ENCODE measurements at places on chromosomes 4 and X.

DNA sequence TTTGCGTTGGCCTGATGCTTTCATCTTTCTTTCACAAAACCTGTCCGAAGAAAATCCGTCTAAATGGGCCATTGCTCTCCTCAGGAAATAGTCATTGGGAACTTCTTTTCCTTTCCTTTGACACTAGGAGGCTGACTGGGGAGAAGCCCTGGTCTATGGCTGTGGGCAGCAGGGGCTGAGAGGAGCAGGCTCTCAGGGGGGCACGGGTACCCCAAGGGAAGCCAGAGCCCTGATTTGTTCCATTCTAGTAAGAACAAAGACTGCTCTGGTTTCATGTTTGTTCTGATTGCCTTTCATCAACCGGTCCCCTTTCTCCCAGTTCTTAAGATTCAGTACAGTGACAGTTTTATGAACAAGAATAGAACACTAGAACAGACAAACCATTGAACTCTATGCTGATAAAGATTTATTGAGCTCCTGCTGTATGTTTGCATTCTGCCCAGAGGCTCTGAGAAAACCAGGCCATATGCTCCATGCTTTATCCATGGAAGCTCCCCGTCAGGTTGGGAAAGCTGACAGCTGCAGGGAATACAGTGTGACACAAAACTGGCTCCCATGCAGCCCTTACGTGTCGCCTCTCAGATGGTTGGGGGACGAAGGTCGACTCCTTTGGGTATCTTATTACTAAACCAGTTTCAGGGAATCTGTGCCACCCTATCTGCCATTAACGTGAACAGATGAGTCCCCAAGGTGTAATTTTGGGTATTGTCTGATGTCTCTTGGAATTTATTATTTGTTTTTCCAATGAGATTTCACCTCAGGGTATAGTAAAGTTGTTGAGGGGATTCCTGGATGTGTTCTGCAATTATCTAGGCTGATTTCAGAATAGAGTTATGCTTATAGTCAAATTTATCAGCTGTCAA is 72.4 kb upstream of the MSANTD1 start:
- DNase-seq: no peak

- DNase-seq: no peak
Observed at GRCh38 chr4:168480931-168481611, 779 bp upstream of the DDX60L start.

GRCh38 chrX:36336751-36337150 is 417.2 kb downstream of the CFAP47 start:
- DNase-seq: no peak

- DNase-seq: no peak
Observed at GRCh38 chrX:11580789-11581188, 84.9 kb downstream of the ARHGAP6 start.

GRCh38 chrX:11190745-11191510 is 79.8 kb downstream of the HCCS start:
- DNase-seq: no peak

DNA sequence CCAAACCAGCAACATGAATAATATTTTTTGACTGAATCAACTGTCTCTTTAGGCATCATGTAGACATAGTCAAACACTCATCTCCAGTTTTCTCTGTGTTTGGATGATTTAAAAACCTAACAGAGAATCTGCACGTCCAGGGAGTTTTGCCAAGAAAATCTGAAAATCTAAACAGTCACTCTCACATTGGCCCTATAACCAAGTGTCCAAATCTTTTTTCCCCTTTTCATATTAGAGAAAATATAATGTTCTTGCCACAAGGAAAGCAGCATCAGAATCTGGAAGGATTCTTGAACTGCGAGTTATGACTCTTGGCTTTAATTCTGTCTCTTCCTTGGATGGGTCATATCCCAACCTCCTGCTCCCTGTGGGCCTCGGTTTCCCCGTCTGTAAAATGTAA is 8.8 kb upstream of the CHRDL1 start:
- DNase-seq: no peak

GRCh38 chr4:83251447-83251830 is 33.2 kb downstream of the COQ2 start:
- no peak for DNase-seq

DNA sequence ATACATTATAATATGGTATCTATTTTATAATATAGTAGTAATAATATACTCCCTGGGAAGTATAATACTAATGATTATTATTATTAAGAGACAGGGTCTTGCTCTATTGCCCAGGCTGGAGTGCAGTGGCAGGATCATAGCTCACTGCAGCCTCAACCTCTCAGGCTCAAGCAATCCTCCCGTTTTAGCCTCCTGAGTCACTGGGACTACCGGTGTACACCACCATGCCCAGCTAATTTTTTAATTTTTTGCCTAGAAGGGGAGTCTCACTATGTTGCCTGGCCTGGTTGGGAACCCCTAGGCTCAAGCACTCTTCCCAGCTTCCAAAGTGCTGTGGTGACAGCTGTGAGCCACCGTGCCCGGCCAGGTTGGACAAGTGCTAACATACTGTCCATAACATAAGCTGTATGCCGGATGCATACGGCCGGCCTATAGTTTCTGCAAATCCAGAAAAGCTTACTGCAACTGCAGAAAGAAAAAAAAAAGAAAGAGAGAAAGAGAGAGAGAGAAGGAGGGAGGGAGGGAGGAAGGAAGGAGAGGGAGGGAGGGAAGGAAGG is 94.2 kb upstream of the PPP2R3B start:
- no peak for DNase-seq

- DNase-seq: no peak
Observed at GRCh38 chrX:147351644-147352043, 537.1 kb upstream of the CXorf51A start.

GRCh38 chr4:86043755-86044592 is 315.9 kb downstream of the MAPK10 start:
- DNase-seq: no peak

DNA sequence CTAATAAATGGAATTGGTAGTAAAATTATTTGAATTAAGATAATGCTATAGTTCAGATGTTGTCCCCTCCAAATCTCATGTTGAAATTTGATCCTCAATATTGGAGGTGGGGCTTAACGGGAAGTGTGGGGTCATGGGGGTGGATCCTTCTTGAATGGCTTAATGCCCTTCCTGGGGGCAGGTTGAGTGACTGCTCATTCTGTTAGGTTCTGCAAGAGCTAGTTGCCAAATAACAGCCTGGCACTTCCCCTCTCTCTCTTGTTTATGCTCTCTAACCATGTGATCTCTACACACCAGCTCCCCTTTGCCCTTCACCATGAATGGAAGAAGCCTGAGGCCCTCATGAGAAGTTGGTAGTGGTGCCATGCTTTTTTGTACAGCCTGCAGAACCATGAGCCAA is 724.8 kb upstream of the FTHL17 start:
- DNase-seq: no peak

DNA sequence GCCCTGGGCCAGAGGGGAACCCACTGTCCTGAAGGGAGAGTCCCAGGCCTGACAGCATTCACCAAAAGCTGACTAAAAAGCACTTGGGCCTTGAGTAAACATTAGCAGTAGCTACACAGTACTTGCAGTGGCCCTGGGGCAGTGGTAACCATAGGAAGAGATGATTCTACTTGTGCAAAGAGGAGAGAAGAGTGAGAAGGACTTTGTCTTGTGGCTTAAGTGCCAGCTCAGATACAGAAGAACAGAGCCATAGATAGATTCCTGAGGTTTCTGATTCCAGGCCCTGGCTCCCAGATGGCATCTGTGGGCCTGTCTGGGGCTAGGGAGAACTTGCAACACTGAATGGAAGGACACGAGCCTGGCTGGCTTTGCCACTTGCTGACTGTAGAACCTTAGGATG is 100.5 kb downstream of the PTCHD1 start:
- DNase-seq: no peak

- no peak for DNase-seq
Observed at GRCh38 chrX:47563801-47564315, 2.9 kb downstream of the ARAF start.

DNA sequence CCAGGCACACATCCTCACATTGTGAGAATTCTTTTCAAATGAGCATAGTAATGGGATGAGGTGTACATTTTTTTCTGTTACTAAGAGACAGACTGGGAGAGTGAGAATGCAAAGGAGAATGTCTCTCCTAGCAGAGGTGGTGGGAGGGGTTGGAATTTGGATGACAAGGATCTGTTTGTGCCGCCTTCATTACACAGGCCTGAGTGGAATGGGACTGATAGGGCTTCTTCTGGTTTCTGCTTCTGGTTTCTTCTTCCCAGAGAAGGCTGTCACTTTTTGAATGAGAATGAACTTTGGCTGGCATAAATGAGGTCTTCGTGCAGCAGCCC is 55.4 kb downstream of the C4orf51 start:
- no peak for DNase-seq

GRCh38 chrX:47846040-47846439 is 9.3 kb downstream of the ZNF81 start:
- no peak for DNase-seq

- DNase-seq: no peak
Observed at GRCh38 chrX:125202591-125203248, 117.0 kb upstream of the TEX13C start.

DNA sequence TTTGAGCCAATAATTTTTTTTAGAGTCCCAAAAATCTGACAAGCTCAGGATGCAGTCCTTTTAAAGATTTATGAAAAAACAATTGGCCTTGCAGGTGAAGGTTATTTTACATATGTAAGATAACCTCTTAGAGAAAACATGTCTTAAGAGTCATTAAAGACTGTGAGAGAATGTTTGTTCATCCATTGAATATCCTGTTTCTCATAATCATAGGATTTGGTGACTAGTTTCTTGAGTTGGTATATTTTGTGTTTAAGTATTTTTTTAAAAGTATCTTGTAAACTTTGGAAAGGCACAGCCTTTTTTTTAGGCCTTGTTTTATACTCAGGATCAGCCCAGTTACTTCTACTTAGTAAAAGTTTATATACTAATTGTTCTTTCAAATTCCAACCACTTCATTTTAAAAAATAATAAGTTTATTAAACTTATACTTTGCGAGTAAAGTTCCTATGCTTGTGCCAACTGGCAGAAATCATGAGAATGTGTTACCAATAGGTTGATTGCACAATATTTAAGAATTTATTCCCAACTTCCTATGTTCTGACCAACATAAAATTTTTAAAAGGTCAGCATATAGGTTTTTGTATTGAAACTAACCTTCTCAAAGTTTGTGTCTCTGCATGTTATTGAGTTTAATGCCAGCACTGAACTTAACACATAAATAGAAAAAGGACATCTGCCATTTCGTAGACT is 40.0 kb upstream of the ARSJ start:
- no peak for DNase-seq

- no peak for DNase-seq
Observed at GRCh38 chr4:76958891-76959290, 9.3 kb downstream of the SEPTIN11 start.

GRCh38 chrX:136344320-136344719 is 43.6 kb downstream of the ADGRG4 start:
- DNase-seq: no peak

DNA sequence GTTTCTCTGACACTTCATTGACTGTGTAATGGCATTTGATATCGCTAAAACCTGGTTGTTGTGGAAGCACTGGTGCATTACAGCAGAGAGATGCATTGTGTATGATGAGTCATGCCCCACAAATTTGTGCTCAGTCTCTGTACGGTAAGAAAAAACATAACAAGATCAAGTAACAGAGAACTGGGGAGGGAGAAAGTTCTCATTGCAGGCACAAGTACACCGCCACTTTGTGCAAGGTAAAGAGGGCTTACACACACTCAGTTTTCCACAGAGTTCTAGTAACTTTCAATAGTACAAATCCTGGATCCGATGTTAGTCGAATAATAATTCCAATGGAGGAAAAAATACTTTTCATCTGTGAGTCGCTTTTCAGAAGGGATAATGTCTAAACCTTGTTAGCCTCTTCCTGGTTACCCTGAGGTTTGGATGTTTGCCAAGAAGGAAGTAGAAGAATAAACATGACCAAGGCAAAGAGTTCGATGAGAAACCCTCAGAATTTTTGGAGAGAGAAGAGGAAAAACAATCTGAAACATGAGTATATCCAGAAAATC is 512.5 kb upstream of the SLIT2 start:
- DNase-seq: no peak

- no peak for DNase-seq
Observed at GRCh38 chrX:81304563-81304962, 102.7 kb downstream of the SH3BGRL start.

DNA sequence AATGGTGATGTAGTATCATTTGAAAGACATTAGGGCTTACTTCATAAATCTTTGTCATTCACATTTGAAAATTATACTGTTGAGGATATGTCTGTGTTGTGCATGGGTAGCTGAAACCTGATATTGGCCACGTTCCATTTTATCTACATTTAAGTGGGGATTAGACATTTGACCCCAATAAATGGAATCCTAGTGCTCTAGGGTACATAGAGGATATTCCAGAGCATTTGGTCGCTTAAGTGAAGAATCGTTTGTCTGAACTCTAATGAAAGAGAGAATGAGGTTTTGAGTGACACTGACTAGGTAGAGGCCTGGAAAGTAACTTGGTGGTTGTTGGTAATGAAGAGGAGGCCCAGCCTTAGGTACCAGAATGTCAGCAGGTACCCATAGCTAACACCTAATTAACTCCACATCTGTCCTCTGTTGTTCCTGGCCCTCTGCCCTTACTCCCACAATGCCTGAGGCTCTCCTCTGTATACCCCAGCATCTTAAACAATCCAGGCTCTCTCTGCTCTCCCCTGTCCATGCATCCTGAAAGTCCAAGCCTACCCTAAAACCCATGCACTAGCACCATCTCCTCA is 299.5 kb upstream of the KLF3 start:
- no peak for DNase-seq

DNA sequence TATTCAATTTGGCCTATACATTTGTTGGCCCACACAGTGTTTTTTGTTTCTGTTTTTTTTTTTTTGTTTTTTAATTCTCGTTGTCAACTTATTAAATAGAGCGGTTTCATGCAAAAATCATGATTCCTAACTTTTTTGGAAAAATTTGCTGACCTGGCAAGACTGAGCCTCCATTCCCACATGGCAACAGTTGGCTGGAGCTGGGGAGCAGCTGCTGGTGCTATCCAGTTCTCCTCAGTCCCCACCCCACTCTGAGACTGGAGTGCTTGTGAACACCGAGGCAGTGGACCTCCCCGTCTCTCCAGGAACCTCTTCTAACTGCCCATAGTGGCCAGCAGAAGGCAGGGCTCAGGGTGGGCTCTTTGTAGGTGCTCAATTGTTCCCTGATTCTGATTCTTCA is 95.7 kb upstream of the OTUD4 start:
- DNase-seq: no peak

DNA sequence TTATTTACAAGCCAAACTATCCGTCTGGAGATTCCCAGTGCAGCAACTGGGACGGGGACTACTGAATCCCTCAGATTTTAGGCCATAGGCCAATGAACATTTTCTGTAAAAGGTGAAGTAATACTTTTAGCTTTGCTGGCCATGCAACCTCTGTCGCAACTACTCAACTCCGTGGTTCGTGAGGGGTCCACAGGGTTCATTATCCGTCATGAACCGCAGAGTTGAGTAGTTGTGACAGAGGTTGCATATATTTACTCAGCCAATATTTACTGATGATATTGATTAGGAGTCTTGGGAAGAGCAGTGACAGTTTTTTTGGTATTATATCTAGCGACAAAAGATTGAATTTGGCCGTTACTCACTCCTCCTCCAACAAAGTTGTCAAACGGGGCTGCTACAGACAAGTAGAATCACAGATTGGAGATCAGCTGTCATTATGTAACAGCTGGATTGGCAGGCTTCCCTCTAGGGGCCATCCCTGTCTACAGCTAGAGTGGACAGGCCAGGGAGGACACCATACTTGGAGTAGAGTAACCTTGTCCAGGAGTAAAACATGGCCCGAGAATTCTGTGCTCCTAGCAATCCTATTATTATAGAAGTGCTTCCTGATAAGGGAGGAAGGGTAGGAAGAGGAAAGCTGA is 37.2 kb upstream of the CD38 start:
- no peak for DNase-seq
